ENCODE measurements at places on chromosomes 4 and X.

DNA sequence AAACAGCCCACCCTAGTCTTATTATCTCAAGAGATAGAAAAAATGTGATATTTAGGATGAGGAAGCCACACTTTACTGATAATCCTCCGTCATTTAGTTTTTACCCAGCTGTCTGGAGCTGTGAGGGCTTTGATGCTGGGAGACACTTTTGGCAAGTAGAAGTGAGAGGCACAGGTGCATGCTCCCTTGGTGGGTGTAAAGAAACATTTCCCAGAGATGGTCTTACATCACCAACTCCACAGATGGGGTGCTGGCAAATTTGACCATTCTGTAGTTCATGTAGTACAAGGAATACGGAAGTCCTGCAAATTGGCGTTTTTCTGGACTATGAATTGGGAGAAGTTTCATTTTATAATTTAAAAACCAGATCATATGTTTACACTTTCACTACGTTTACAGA, 28.5 kb downstream of the TRIM61 start:
- no peak for DNase-seq

- peak; percentile 75 for DNase-seq
Measured at GRCh38 chr4:107689912-107690587, 30.0 kb downstream of the PAPSS1 start.

DNA sequence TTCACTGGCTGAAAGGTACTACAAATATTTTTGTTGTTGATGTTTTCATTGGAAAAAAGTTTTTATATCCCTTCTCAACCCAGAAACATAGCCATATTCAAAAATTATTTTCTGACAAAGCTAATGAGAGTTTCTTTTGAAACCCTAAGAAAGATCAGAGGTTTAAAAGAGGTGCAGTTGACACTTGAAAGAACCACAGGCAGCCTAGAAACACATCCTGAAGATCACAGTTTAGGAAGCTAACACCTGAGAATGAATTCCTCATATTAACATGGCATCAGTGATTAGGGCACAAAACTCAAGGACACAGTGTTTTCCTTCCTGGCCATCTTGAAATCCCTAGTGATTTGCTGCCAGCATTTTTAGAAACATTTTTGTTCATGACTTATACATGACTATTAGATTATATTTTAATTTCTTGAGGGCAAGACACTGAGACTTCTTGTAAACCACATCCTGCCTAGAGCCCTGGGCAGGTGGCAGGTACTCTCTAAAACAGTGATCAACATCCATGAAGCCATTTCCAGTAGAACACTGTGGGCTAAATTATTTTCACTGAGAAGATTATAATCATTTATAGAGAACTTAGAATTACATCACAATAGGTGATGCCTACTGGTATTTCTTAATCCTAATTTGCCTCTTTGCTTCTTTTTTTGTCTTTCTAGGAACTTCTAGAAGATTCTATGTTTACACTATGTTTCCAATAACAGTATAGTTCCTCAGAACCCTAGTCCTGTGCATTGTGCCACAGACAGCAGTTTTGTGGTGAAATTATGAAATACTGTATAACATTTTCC, 80.0 kb downstream of the ARSJ start:
- DNase-seq: no peak

GRCh38 chr4:30776921-30777415, 56.8 kb downstream of the PCDH7 start:
- DNase-seq: peak; percentile 20

DNA sequence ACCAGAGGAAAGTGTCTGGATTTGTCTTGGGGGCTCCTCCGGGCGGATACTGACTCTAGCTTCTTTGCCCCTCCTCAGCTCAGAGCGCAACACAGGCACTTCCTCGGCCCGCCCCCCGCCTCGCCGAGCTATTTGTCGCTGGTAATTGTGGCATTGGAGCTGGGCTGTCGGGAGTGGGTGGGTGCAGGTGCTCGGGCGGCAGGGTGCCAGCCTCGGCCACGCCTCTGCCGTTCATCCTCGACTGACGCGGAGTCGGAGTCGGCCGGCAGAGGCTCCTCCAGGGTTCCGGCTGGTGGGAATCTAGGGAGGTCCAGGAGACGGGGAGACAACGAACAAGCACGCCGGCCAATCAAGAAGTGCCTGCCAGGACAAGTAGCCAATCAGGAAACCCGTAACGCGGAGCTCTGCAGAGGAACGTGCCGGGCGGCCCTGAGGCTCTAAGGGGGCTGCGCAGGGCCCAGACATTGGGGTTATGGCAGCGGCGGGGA, 3.9 kb upstream of the SYN1 start:
- peak; percentile 83 for DNase-seq

- DNase-seq: peak; percentile 20
Measured at GRCh38 chrX:17803449-17803848, 57.6 kb downstream of the RAI2 start.

- no peak for DNase-seq
Measured at GRCh38 chr4:146443525-146443924, 78.2 kb downstream of the SLC10A7 start.

DNA sequence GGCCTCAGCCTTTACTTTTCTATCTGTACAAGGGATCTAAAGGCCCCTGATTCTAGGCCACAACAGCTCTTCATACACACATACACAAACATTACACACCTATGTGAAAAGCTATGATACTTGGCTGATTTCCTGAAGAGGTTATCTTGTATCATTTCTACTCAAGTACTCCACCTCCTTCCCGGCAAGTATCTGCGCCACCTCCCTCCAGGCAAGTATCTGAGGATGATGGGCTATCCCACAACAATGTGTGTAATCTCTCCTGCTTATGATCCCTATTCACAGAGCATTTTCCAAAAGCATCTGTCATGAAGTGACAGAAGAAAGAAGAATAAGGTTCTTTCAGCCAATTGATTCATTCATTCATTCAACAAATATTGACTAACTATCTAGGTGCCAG, 36.8 kb downstream of the AFAP1 start:
- DNase-seq: no peak

DNA sequence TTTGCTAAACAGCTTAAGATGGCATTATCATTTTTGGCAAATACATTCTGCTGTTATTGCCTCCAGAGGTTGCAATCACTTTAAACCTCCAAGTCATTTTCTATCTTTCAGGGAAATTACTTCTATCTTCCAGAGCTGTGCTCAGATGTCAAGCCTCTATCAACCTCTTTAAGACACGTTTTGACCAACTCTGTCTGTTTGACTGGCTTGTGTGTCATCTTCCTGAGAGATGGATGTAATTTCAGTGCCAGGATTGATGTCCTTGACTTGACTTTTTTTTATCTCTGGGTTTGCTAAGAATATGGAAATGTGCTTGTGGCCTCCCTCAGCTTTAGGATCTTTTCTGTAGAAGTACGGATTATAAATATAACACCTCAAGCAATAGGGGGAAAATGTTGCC, 263.4 kb downstream of the GLUD2 start:
- DNase-seq: no peak

- no peak for DNase-seq
Measured at GRCh38 chr4:94918543-94918942, 160.8 kb downstream of the BMPR1B start.

- DNase-seq: no peak
Measured at GRCh38 chrX:74117962-74118902, 185.7 kb upstream of the ZCCHC13 start.

- DNase-seq: peak; percentile 5
Measured at GRCh38 chr4:67204441-67204840, 340.9 kb downstream of the CENPC start.

DNA sequence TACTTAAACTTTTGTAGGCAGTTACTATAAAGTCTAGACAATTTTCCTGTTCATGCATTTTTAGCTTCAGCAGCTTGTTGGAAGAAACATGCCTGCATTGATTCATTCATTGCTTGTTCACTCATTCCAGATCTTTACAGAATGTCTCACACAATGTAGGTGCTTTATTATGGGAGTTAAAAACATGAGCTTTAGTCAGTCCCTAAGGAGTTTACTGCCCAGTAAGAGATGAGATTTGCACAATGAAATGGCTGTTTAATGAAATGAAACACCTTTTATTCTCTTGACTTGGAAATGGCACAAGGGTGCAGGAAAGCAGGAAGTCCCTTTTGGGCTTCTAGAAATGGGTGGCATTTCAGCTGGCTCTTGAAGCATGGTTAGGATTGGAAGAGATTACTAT, 2.9 kb downstream of the NOCT start:
- DNase-seq: no peak

DNA sequence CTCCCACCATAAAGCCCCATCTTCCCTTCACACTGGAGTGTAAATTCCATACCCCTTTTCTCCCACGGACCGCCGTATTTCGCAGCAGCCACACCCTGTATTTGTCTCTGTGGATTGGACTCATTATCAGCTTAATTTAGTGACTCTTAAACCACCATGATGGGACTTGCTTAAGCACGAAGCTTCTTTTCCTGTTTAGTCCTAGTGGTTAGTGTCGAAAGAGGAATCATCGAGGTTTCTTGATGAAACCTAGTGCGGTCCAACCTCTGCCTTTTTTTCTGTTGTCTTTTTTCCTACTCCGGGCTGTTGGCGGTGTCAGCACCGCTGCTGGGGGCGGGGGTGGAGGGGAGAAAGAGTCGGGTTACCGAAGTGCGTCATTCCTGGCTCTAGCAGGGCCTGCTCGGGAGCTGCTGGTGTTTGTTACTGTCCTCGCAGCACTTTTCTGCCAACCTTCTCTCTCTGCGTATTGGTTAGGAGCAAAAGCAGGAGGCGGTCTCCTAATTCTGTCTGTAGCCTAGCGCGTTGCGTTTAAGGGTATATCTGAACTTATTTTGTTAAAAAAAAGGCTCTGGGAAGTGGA, 1.4 kb downstream of the STAG2 start:
- peak; percentile 96 for DNase-seq

- DNase-seq: no peak
Measured at GRCh38 chr4:107006218-107006617, 29.9 kb downstream of the DKK2 start.

DNA sequence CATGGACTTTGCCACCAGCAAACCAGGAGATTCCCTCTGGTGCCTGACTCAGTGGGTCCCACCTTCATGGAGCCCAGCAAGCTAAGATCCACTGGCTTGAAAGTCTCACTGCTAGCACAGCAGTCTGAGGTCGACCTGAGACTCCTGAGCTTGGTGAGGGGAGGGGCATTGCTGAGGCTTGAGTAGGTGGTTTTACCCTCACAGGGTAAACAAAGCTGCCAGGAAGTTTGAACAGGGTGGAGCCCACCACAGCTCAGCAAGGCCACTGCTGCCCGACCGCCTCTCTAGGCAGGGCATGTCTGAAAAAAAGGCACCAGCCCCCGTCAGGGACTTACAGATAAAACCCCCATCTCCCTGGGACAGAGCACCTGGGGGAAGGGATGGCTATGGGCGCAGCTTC, 28.1 kb downstream of the FAM9A start:
- no peak for DNase-seq

Measured in astrocyte of the hippocampus (primary cell).